Stimulated activated memory B cell treated with anti-CD40 and anti-IgM and Interleukin-4, amounts not matched to agents 10 μg/mL and 1 μg/mL and 100 μg/mL, for 72 hours (primary cell): ENCODE measurements at places on chromosomes 2 and 18.

- no peak for ATAC-seq
Measured at GRCh38 chr2:8974016-8974415, 29.5 kb downstream of the MBOAT2 start.

DNA sequence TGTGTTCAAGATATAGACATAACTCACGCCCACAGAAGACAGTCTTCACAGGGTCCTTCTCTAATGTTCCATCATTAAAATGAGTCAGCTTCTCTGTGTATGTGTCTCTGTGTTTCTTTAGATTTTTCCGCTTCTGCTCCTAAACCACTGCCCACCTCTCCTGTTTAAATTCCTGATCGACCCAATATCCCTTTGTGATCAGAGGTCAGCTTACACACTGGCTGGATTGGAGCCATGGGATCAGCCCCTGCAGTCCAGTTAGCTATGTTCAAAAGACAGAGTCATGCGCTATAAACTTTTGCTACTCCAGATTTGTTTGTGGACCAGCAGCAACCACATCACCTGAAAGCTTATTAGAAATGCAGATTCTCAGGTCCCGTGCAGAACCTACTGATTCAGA, 229.2 kb downstream of the C1D start:
- no peak for ATAC-seq

GRCh38 chr2:11481789-11482472, 16.0 kb upstream of the E2F6 start:
- no peak for ATAC-seq

GRCh38 chr18:25621682-25622081, 269.7 kb upstream of the ZNF521 start:
- no peak for ATAC-seq

GRCh38 chr2:201420442-201421113, 30.7 kb downstream of the TRAK2 start:
- ATAC-seq, result no peak

GRCh38 chr2:75134860-75135259, 64.5 kb downstream of the TACR1 start:
- ATAC-seq, result no peak

DNA sequence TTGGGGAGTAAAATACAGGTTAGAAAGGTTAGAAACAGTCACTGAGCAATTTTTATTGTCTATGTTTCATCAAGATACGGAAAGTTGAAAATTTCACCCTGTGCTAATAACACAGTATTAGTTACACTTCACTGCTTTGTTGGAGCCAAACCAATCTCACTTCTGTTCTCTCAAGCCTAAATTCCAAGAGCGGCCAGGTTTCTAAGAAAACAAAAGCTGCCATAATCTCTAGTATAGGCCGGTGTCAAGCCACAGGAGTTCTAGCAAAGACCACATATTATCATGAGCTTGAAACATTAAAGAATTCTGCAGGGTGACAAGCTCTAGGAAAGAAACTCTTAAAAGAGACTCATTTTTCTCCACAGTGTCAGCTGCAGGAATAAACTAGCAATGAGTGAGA, 128.7 kb downstream of the TXNL1 start:
- no peak for ATAC-seq

DNA sequence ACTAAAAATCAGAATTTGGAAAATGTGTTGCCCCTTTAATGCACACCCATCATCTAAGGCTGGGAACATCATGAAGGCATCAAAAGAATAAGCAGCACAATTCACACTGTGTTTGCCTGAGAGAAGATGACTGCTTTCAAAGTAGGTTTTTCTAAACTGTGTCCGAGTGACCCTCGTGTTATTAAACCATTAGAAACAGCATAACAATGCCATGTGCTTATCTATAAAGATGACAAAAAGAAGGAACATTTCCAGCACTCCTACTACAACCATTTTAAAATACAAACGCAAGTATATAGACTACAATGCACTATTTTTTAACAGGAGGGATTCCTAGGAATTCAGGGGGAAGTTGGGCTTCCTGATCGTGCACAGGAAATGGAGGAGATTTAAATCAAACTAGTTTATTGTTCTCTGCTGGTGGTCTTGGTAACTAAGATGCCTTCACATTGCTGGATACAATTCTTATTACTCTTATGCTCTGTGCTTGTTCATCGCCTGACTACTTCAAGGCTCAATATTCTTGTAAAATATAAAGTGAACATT, 305.9 kb upstream of the CCDC68 start:
- no peak for ATAC-seq

GRCh38 chr2:236177604-236177966, 9.4 kb upstream of the GBX2 start:
- no peak for ATAC-seq

- no peak for ATAC-seq
Measured at GRCh38 chr2:34936089-34936488, 1337.0 kb upstream of the FAM98A start.

DNA sequence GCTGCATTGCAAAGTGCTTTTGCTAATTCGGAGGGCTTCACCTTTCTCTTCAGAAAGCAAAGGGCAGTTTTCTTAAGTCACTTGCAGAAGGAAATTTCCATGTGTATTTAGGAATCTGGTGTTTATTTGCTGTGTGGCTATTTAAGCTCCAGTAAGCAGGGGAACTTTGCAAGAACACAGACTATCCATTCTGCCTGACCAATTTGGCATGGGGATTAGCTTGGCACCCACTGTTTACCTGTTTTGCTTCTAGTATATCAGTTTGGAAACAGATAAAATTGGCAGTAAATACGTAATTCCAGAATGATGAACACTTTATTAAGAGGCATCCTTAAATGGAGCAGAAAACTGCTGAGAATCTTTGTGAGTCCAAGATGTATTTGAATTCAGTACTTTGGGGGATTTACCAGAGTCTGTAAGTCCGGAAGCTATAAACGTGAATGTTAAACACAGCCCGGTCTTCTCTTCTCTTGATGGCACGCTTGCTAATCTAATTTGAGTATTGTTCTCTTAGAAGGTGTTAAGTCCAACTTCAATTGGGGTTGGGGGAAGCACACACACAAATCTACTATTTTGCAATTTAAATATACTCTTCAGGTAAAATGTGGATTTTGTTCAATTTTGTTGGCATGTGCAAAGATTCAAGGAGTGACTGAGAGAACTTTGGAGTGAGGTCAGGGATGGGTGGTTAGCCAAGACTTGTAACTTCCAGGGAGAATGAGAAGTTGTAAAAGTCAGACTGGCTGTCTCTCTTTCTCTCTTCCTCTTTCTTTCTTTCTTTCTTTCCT, 650 bp downstream of the ACKR3 start:
- peak; percentile 55 for ATAC-seq

DNA sequence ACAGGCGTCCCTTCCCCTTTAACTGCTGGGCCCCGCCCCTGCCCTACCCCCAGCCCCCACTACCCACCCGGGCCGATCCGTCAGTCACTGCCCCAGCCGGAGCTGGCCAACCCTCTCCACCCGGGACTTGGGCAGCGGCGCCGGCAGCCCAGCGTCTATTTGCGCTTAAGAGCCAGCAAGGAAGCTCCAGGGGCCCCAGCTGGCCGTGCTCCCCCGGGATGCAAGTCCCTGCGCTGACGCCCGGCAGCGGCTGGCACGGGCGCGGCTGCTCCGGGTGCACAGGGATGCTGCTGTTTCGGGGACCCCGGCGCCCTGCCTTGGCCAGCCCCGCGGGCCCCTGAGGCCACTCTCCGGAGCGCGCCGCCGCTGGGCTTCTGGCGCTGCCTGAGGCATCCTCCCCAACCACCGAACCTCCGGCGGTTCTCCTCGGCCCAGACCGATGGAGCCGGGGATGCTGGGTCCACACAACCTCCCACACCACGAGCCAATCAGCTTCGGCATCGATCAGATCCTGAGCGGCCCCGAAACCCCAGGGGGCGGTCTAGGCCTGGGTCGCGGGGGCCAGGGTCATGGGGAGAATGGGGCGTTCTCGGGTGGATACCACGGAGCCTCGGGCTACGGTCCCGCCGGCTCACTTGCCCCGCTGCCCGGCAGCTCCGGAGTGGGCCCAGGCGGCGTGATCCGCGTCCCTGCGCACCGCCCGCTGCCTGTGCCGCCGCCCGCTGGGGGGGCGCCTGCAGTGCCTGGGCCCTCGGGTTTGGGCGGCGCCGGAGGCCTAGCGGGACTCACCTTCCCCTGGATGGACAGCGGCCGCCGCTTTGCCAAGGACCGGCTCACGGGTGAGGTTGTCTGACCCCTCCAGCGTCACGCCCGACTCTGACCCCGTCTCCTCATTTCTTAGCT, at the start of gene TLX2:
Gene TLX2, plus strand, starts transcription at position 83 of the 903 bp plus-strand sequence. Its CDS starts 357 bp downstream, at position 440.
- peak; percentile 20 for ATAC-seq

GRCh38 chr2:188367164-188367563, 75.5 kb downstream of the GULP1 start:
- no peak for ATAC-seq
